Renal cortex interstitium (tissue), 15 donors: ENCODE measurements at places on chromosomes 6 and 20.

GRCh38 chr6:125123468-125124048, 30.0 kb upstream of the TPD52L1 start:
- no peak for DNase-seq

DNA sequence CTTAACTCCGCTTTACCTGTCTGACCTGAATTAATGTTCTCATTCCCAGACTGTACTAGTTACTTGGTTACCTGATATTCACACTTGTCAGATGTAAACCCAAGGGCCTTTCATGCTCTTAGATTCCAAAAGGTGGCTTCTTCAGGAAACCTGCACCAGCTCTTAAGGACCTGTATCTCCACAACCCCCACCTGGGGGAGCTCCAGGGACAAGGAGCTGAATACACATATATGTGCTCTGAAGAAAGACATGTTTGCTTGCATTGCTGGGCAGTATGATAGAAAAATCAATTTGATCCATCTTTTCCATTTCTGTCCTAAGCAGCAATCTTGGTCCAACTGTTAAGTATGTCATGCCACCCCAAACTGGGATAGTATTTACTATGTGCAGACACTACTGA, 64.8 kb upstream of the POU3F2 start:
- DNase-seq: no peak

- DNase-seq: no peak
Measured at GRCh38 chr6:50270415-50270814, 220.7 kb upstream of the DEFB112 start.

GRCh38 chr6:80638213-80639055, 532.0 kb downstream of the BCKDHB start:
- peak; percentile 42 for DNase-seq

GRCh38 chr6:148954934-148955333, 208.1 kb downstream of the UST start:
- no peak for DNase-seq
